ENCODE measurements at places on chromosomes 12 and 14.
A peak's percentile ranks its signal among the peaks of the same experiment; 100 is the strongest.

DNA sequence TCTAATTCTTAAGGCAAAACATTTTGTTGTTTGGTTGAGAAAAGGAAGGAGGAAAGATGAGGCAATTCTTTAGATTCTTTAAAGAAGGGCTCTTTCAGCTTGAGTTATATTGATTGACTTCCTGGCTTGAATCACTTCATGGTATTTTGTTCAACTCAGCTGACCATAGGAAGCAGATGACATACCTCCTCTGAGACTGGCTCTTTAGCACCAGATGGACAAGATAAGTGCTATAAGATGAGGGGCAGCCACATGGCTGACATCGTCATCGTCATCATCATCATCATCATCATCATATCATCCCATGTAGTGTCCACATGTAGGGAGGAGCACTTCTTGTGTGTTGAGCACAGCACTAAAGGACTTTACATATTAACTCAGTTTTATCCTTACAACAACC is 81.3 kb downstream of the SSPN start:
- peak; percentile 18 for DNase-seq

DNA sequence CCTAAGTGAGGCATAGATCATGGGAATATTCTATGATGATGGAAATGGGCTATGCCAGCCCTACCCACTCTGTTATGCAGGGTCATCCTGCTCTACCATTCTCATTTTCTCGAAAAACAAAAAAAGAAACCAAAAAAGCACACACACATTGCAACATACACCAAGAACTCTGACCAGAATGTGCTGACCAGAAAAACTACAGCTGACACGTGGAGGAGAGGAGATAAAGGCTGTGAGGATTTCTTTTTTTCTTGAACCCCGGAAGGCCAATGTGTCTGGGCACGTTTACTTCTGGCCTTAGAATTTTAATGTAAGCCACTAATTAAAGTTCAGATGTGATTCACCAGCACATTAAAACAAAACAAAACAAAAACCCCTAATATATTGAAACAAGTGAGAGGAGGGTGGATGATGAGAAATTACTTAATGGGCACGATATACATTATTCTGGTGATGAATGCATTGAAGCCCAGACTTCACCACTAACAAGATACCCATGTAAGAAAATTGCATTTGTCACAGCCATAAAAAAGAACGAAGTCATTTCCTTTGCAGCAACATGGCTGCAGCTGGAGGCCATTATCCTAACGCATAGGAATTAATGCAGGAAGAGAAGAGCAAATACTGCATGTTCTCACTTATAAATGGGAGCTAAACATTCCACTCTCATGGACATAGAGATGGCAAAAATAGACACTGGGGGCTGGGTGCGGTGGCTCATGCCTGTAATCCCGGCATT is 66.3 kb upstream of the PLEKHG3 start:
- peak; percentile 63 for DNase-seq

- DNase-seq: no peak
These were observed 141.3 kb downstream of the CACNA1C start for GRCh38 chr12:2194060-2194459.

DNA sequence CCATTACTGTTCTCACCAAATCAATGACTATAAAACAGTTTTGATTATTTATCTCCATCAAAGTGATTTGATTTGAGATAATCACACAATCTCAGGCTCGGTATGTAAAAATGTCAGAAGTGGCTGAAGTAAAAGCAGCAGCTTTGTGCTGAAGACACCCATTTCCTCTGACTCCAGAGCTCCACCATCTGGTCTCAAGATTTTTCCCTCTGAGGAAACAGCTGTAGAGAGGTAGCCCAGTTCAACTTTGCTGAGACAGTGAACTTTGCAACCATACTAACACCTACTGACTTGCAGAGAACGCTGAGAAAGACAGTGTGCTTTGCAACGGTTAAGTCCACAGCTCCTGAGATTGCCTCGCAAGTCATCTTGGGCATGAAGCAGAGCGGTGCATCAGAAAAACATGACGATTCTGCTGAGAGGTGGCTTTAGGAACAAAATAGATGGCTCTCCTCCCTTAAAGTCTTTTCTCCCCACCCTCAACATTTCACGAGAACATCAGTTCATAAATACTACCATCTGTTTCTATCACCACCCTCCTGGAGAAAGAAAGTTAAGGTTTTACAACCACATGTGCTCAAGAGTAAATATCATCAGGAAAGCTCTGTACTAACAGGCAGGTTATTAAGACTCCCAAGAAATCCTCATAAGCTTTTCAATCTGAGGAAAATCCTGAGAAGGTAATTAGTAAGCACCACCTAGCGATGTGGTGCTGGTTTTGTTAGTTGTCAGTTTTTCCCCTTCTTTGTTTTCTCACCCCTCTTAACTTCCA is 34.8 kb downstream of the HIGD1C start:
- peak; percentile 73 for DNase-seq

- DNase-seq: peak; percentile 16
These were observed 924.1 kb upstream of the TMEM132C start for GRCh38 chr12:127342861-127343260.
